Epithelial cell of proximal tubule (primary cell): ENCODE measurements at places on chromosomes 13 and 19. TPM values are rescaled to one million over a fixed set of nuclear protein-coding genes. Genes with fewer than 3 reads are reported as not detected.

- DNase-seq: no peak
Measured at GRCh38 chr19:58586133-58586765, 13.1 kb upstream of the MZF1 start.

- DNase-seq: no peak
Measured at GRCh38 chr19:14054099-14054498, 7.8 kb downstream of the PALM3 start.

MIA gene
- total RNA-seq: 0.80 TPM in 1 of 2 replicates, not detected in the other

URAD gene
- not detected in 2 replicates for total RNA-seq

DNA sequence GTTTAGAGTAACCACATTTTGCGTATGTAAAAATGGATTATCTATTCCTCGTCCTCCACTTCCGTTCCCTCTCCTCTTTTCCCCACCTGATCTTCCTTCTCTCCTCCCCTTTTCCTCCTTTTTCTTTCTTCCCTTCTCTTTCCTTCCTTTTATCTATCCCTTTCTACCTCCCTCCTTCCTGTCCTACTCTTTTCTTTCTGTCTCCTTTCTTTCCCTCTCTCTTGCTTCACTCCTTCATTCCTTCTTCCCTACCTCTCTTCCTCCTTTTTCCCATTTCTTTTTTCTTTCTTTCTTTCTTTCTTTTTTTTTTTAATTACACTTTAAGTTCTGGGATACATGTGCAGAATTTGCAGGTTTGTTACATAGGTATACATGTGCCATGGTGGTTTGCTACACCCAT is 688.4 kb upstream of the GPC6 start:
- DNase-seq: no peak

OR7D2 gene
- total RNA-seq: under 0.01 and 0.12 TPM in 2 replicates

DNA sequence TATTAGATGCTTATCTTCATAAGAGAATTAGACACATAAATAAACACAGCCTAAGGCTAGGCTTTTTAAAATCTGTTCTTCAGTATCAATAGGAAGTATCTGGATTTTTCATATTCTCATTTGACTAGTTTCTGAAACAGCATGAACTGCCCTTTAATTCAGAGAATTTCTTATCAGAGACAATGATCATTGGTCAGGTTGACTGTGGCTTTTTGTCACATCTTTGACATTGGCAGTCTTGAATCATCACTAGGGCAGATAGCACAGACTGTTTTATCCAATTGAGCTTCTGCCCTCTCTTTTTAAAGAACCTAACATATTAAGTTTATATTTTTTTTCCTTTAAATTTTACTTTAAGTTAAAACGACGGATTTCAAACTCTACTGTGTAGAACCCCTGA is 59.6 kb downstream of the DPY19L3 start:
- no peak for DNase-seq

DNA sequence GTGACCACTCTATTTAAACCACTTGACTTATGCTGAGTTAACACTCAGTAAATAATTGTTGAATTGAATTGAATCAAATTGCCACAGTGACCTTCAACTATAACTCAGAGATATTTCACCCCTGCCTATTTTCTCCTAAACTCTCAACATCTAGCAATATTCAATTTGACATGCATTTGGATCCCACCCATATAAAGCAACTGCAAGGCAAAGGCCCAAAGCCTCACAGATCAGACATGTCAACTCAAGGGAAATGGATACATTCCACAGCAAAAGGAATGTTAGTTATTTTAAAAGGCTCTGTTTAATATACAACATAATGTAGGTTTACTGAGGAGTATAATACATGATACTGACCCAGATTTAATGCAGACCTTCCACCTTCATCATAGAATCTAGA is 107.4 kb downstream of the KCTD12 start:
- DNase-seq: no peak

GRCh38 chr13:73741742-73742141 is 392.5 kb downstream of the KLF12 start:
- DNase-seq: no peak

DNA sequence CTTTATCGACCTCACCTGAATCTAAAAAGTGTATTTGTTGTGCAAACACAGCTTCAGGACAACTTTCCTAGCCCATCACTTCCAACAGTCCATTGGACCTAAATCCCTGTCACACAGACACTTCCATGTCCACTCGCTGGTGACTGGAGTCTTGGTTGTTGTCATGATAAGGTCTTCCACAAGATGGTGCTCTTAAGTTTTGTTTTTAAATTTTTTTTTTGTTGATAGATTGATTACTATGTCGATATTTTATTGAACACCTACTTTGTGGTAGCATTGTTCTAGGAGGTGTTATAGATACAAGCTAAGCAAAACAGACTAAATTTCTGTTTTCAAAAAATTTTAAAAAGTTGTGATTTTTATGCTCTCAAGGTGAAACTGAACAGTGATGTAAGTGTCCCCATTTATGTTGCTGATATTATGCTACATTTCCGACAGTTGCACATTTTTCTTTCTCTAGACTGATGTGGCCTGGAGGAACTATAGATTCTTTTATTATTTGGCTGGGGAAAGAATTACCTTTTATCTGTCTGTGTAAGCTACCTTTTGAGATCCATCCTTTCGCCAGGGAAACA is 8.1 kb upstream of the ERICH6B start:
- no peak for DNase-seq

- DNase-seq: no peak
Measured at GRCh38 chr19:56113074-56113632, 7.9 kb downstream of the ZNF787 start.

SEMA6B gene
- total RNA-seq: 0.65 TPM in 1 of 2 replicates, not detected in the other

DNA sequence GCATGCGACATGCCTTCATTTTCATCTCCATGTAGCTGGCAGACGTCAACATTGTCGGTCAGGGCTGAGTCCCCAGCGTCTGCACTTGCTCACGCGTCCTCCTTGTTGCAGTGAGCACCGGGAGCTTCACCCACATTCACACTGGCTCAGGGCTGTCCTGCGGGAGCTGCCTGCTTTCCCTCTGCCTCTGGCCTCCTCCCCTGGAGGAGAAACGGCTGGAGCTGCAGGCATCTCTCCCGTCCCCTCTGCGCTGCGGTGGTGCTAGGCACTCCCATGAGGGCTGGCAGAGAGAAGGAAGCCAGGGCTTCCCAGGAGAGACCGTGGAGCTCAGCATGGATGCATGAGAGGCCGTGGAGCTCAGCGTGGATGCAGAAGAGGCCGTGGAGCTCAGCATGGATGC is 18.4 kb upstream of the TMEM255B start:
- no peak for DNase-seq

DNA sequence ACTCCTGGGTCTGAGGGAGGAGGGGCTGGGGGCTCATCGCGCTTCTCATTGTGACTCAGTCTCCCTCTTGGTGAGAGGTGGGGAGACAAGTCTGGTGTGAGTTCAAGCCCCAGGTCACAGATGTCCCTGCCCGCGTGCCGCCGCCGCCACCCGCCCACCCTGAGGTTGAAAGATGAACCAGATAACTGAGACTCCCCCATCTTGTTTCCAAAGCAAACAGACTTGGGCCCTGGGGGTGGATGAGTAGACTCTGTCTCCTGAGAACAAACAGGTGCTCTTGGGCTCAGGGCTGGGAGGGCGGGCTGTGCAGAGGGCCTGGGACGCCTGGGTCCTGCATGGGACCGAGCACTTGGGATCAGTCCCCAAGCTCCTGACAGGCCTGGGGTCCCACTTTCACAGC is 567 bp downstream of the SBK2 start:
- DNase-seq: no peak

DNA sequence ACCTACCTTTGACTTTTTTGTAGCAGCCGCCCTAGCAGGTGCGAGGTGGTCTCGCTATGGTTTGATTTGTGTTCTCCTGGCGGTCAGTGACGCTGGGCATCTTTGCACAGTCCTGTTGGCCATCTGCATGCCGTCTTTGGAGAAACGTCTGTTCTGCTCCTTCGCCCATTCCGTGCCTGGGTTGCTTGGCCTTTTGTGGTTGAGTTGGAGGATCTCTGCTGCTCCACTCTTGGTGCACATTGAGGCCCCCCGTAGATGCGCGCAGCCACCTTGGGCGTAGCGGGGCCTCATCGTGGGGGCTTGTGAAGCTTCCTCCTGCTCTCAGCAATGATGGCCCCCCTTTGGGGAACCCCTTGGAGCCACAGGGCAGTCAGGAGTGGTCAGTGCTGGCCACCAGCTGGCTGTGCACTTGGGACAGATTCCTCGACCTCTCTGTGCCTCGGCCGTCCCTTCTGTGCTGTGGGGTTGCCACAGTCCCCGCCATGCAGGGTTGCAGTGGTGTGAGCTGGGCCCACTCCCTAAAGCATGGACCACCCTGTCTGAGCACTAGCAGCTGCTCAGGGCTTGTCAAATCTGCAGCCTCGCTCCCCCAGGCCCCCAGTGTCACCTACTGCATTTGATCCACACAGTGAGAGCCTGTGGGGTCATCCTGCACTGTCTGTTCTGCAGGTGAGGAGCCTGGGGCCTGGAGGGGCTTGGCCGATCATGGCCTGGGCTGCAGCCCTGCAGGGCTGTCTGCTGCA is 170.8 kb downstream of the KDM4B start:
- no peak for DNase-seq

DNA sequence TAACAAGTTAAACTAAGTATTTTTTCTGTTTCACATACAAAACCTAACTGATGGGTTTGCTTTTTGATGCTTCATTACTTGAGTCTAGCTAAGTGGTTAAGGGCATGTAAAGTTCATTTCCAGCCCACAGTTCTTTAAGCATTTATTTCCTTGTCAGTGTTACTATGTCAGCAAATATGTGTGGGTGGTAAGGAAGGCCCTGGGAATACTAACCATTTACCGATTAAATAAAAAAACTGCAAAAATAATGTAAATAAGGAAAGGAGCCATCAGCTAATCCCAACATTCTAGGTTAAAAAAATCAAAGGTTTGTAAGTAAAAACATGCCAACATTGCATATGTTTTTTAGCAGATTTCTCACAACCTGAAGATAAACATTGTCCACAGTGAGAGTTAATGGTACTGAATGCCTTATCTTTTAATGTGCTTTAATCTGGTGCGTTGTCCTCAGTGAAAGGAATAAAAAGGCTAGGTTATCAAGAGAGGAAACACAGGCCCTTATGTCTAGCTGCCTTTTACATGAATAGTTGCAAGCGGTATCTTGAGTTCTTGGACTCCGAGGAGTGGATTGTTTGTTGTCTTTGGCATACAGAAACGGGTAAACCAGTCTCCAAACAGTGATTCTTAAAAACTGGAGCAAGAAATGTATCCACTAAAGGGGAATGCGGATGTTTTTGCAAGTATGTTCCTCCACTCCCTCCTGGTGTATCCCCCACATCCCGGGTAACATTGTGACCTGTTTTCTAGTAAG is 949.6 kb upstream of the SLC10A2 start:
- no peak for DNase-seq

THSD8 gene
- total RNA-seq: not detected in 2 replicates

GRCh38 chr19:2933490-2933910 is 11.3 kb downstream of the ZNF77 start:
- DNase-seq: no peak

DNA sequence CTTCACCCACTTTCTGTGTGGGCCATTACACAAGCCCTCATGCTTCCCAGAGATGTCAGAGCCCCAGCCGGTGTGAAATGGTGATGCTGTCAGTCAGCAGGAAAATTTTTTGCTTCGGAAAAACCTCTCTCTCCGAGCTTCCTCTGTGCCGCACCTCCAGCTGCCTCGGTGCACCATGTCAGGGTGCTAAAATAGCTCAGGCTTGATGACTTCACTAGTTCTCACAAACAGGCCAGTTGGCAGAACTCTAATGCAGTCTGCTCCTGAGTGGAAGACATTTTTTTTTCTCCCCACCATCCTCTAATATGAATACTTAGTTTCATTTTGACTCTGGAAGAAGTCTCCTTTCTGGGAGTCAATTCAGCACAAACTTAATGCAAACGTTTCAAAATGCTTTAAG is 71.3 kb downstream of the KLF12 start:
- DNase-seq: no peak

CDC37 gene
- total RNA-seq: 155 and 262 TPM in 2 replicates

TEX101 gene
- not detected in 2 replicates for total RNA-seq

DNA sequence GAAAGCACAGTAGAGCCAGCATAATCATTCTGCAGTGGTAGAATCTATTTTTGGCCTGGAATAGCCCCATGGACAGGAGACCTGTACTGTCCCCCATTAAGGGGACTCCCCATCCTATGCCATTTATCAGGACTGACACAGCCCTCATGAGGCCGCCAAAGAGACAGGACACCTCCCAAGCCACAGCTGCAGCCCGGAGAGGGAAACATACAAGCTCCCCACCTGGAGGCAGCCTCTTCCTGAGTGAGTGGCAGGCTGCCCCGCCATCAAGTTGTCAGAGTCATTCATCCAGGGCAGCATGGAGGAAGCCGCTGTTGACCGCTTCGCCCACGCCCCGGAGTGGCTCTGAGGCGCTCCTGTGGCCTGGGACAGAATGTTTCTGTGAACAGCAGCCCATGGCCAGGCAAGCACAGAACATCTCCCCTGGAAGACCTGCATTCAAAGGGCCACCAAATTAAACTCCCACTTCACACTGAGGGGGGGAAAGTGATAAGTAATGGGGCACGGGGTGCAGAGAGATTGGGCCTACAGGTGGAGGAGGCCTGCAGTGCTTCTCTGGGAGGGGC is 111.3 kb downstream of the ZDHHC20 start:
- DNase-seq: no peak

DNA sequence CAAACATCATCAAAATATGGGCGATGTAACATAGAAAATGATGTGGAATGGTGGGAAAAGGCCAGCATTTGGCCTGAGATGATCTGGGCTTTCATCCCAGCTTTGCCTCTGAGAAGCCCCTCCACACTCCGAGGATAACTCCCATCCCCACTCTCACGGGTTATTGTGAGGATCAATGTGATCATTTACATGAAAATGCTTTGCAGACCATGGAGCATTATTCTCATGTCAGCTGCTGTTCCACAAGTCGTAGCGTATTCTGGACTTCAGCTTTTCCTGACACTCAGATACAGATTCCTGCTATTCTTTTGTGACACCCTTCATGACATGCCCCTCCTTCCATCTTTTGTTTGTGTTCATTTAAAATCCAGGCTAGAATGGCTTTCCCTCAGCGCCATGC is 86.5 kb downstream of the NUFIP1 start:
- no peak for DNase-seq

GRCh38 chr13:92901739-92902138 is 324.9 kb upstream of the GPC6 start:
- no peak for DNase-seq

DNA sequence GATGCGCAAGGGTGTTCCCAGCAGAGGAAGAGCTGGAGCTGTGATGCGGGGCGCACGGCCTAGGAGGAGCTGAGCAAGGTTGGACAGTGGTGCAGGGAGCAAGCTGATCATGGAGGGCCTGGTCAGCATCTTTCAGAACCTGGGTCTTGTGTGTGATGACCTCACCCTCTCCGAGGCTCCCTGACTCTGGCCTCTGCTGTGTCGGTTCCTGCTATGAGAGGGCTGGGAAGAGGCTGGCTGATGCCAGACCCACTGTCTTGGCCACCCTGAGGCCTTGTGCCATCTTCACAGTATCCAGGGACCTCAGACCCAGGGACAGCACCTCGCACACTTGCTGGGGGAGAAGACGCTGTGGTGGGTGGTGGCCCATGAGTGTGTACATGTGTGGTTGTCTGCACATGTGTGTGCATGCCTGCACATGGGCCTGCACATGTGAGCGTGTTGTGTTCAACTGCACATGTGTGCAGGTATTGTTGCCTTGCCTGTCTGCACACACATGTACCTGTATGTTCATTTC is 16.5 kb upstream of the C13orf46 start:
- no peak for DNase-seq

CELF5 gene
- total RNA-seq: not detected in 2 replicates

PSG3 gene
- 0.07 TPM in 1 of 2 replicates, not detected in the other for total RNA-seq

- DNase-seq: no peak
Measured at GRCh38 chr13:105830821-105831220, 704.6 kb downstream of the EFNB2 start.

- DNase-seq: no peak
Measured at GRCh38 chr13:99865420-99865930, 106.1 kb downstream of the ZIC5 start.
